Activated T-helper 1 cell treated with anti-CD3 and anti-CD28 coated beads, Interleukin-12 subunit alpha, Interleukin-12 subunit beta, Interleukin-2, Interleukin-4 antibody, amounts not matched to agents 30 ng/mL and 10 ng/mL and 1 ng/mL, durations not matched to agents 14 hours and 24 hours and 36 hours (primary cell): ENCODE measurements at places on chromosomes 2 and 18.

- no peak overlapping the region for H3K27ac ChIP-seq
- no peak for DNase-seq
- no peaks in the 10 kb centered on the region for H3K4me1 ChIP-seq
- no peak overlapping the region for H3K4me3 ChIP-seq
- H3K36me3 ChIP-seq = no peaks in the 10 kb centered on the region
These were observed 55.9 kb upstream of the ALK start for GRCh38 chr2:29977284-29977683.

DNA sequence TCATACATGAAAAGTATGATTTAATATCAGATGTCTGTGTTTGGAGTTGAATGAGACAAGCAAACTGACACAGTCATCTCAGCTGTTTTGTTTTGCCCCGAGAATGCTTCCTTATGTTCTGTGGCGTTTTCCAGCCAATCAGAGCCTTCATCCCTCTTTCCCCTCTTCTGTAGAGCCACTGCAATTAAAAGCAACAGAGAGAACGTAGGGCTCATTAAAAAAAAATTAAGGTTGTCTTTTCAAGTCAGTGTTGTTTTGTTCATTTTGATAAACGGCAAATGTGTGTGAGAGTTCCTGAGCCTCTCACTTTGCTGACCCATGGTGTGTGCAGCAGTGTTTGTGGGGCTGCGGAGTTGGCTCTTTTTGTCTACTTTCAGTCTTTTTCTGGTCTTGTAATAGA lies 216.0 kb downstream of the FHOD3 start:
- H3K36me3 ChIP-seq = no peaks in the 10 kb centered on the region
- no peak overlapping the region for H3K27ac ChIP-seq
- H3K4me1 ChIP-seq = no peaks in the 10 kb centered on the region
- peaks cover 4% of the 10 kb centered on the region for H3K27me3 ChIP-seq
- DNase-seq = no peak

- no peak overlapping the region for H3K27ac ChIP-seq
- no peaks in the 10 kb centered on the region for H3K36me3 ChIP-seq
- H3K27me3 ChIP-seq = peaks cover 8% of the 10 kb centered on the region
These were observed 93.2 kb downstream of the CACNB4 start for GRCh38 chr2:152005607-152006006.

- DNase-seq = no peak
- no peak overlapping the region for H3K4me3 ChIP-seq
- no peaks in the 10 kb centered on the region for H3K36me3 ChIP-seq
These were observed 50.5 kb downstream of the ZNF532 start for GRCh38 chr18:58915006-58915799.
